ENCODE measurements at places on chromosomes 6 and 20.
A peak's percentile ranks its signal among the peaks of the same experiment; 100 is the strongest.

- no peak for DNase-seq
Measured at GRCh38 chr20:37394543-37395409, 48.8 kb downstream of the SRC start.

GRCh38 chr6:141152951-141153350 is 979.8 kb upstream of the GJE1 start:
- DNase-seq = no peak

- no peak for DNase-seq
Measured at GRCh38 chr20:25281541-25281991, 33.7 kb downstream of the PYGB start.

DNA sequence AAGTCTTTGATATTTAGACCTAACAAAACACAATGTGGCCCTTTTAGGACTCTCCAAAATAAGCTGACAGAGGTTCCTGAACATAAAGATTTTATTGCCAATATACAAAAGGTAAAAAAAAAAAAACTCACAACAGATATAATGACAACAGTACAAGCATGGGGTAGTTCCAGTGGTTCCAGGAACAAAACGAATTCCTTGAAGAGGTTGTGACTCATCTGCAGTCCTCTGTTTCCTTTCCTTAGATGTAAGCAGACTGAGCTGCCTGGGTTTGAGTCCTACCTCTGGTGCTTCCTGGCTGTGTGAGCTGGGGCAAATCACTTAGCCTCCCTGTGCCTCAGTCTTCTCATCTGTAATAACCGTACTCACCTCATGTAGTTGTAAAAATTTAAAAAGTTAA is 13.3 kb upstream of the CTAGE9 start:
- no peak for DNase-seq

GRCh38 chr20:35953387-35954199 is 709 bp downstream of the SCAND1 start:
- no peak for DNase-seq

DNA sequence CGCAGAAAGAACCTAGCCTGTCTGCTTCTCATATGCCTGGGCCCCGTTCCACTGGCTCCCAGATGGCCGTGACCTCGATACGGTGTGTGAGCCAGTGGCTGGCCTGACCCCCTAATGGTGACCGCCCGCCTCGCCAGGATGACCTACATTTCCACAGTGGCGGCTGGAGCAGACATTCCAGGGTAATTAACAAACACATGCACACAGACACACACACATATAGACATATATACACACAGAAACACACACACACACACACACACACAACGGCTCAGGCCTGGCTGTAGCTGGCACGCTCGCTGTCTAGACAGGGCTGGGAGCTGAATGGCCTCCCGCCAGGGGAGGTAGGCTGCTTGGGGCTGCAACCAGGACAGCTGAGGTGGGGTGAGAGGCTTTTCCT is 227.1 kb downstream of the ANKRD60 start:
- peak; percentile 40 for DNase-seq

DNA sequence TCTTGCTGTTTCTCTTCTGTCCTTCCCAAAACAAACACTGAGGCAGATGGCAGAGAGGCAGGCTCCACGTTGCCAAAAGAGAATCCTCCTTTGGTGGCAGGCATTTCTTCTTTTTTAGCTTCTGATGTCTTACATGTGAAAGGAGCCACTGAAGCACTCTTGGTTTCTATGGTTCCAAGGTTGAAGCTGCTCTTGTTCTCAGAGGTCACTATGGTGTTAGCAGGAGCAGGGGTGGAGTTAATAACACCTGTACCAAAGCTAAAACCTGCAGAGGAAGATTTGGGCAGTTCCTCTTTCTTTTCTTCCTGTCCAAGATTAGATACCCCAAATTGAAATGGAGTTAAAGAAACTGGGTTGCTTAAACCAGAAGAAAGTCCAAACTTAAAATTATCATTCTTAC is 28.8 kb downstream of the FAM8A1 start:
- DNase-seq = no peak

- DNase-seq = no peak
Measured at GRCh38 chr20:50290808-50291207, 100.2 kb downstream of the CEBPB start.

DNA sequence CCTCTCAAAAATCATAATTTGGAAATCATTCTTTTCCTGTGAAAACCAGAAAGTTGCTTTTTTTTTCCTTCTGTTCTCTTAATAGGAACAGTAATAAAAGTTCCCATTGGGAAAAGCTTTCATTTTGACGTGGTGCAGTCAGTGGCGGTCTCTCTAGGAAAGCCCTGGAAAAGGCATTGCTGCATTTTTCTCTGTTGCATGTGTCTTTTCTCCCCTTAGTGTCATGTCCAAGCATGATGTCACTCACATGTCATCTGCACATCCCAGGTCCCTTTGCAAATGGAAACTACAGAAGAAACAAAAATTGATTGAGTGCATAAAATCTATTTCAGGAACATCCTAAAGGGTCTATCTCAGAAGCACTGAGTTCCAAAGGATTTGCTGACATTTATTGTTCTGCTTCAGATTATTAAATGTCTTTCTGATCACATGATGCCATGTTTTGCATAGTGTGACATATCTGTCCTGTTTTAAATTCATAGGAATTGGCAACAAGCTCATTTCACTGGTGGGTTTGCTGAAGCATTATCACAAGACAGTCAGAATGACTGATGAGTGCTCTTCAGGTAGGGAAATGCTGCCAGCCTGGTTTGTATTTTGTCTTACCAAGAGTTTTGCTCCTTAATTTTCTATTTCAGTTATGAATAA is 208.7 kb downstream of the SOX4 start:
- DNase-seq = no peak

DNA sequence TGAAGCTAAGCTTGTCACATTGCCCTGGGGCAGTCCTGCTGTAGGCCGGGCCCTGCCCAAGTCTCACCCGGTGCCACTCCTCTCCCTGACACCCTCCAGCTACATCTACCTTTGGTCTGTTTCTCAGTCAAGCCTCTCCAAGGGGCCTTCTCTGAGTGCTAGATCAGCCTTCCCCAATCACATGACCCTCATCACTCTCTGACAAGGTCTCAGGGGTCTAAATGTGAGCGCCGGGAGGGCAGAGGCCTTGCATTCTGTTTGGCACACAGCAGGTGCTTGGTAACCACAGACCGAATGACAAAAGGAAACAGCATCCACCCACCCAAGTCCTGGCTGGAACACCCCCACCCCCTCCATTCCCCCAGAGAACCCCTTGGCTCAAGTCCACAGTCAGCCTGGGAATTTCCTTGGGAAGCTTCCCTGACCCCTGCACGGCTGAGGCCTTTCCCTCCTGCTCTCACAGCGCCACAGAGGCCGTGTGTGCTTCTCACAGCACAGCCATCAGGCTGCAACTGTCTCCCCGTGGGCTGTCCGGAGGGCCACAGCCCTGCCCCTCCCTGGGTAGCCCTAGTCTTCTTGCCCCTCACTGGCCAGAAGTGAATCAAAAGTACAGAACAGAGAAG is 32.9 kb downstream of the PKIG start:
- no peak for DNase-seq

GRCh38 chr6:2508071-2508470 is 242.7 kb downstream of the MYLK4 start:
- no peak for DNase-seq

DNA sequence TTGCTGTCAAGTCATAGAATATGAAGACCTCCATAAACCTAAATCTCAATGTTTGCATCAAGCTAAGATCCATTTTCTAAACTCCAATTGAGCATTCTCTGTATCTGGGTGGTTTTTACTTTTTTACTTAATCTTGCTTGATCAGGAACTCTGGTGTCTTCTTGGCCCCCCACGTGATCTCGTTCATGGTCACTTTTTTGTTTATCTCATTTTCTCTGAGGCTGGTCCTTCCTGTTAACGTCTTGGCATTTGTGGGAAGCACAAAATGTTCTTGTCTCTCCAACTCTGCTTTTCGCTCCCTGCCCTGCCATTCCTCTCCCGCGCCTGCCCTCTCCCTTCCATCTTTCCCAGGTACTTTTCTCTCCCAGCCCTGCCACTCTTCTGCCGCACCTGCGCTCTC is 14.0 kb upstream of the MAPRE1 start:
- DNase-seq = no peak

GRCh38 chr6:163701762-163702161 is 287.2 kb downstream of the QKI start:
- DNase-seq = no peak

GRCh38 chr20:37369846-37370245 is 23.9 kb downstream of the SRC start:
- DNase-seq = no peak

DNA sequence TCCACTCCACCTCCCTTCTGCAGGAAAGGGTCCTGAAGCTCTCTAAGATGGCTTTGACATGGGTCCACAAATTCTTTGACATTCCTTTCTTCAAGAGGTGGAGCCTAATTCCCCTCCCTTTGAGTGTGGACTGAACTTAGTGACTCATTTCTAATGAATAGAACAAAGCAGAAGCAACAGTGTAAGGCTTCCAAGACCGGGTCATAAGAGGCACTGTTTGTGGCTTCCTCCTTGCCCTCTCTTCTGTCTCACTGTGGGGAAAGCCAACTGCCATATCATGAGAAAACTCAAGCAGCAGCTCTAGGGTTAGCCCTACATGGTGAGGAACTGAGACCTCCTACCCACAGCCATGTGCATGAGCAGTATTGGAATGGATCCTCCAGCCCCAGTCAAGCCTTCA is 5.9 kb upstream of the CDK5RAP1 start:
- no peak for DNase-seq

- no peak for DNase-seq
Measured at GRCh38 chr6:127115084-127115655, 3.3 kb upstream of the RSPO3 start.

- no peak for DNase-seq
Measured at GRCh38 chr20:47872341-47872740, 87.1 kb upstream of the SULF2 start.

DNA sequence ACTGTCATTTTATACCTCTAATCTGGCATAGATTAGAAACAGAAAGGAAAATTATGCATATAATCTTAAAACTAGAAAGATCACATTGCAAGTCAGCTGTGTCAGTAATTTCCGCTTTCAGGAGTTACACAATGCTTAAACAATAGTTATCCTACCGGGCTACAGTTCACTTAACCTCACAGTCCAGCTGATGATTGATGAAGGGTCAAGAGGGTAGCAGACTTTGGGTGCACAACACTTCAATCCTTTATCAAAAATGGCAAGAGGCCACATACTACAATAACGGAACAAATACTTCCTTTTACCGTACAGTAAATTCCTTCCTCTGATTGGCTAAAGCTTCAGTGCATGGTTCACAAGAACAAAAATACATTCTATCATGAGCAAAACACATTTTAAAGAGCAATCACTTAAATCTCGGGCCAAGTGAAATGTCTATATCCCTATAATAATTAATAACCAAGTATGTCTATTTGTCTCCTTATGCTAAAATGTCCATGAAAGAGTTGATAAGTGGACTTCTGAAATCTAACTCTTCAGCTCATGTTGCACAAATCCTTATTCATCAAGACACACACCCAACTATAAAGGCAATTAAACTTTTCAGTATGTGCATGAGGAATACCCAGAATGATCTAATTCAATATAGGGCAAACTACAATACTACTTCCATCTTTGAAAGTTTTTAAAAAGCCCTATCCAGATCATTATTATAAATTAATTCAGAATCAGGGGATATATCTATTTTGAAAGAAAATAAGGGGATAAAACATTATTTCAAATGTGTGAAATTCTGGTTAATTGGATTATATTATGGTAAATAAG is 76.8 kb downstream of the HIVEP2 start:
- no peak for DNase-seq

DNA sequence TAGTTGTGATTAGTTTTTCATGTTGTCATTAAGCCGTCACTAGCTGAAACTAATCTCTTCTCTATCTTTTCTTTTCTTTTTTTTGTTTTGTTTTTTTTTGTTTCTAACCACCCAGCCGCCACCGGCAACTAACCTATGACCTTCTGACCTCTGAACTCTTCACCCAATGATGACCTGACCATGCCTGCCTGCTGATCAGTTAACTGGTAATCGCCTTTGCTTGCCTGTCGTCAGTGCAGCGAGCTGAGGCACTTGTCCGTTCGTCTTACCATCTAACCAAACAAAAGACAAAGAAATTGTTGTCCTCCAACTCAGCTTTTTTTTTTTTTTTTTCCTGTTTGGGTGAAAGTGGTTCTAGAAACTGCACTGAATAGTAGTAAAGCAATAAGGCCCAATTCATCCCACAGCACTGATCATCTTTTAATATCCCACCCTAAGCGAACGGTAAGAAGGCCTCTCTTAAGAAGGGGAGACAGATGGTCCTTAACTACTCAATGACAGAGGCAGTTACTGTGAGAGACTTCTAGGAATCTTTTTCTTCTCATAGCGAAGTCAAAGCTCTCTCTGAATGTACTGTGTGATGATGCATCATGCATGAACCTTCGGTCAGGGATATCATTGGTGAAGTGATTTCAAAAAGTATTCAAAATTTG is 156.2 kb downstream of the QKI start:
- no peak for DNase-seq

DNA sequence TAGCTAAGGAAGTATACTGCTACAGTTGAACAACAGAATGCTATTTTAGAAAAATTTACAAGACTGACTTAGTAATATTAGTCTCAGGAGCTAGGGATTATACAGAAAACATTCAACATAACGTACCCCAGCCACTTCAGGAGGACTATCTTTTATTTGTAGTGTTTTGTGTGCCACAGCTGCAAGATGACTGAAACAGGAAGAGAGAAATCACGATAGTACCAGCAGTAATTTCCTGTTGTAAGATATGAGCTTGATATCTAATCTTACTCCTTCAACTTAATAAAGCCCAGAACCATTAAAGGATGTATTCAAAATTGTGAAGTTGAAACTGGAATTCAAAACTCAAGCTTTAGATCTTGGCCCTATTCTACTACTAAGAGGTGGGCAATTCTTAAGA is 42.1 kb downstream of the SLC35A1 start:
- no peak for DNase-seq

GRCh38 chr6:25753079-25753478 is 1.5 kb upstream of the SLC17A4 start:
- DNase-seq = no peak

DNA sequence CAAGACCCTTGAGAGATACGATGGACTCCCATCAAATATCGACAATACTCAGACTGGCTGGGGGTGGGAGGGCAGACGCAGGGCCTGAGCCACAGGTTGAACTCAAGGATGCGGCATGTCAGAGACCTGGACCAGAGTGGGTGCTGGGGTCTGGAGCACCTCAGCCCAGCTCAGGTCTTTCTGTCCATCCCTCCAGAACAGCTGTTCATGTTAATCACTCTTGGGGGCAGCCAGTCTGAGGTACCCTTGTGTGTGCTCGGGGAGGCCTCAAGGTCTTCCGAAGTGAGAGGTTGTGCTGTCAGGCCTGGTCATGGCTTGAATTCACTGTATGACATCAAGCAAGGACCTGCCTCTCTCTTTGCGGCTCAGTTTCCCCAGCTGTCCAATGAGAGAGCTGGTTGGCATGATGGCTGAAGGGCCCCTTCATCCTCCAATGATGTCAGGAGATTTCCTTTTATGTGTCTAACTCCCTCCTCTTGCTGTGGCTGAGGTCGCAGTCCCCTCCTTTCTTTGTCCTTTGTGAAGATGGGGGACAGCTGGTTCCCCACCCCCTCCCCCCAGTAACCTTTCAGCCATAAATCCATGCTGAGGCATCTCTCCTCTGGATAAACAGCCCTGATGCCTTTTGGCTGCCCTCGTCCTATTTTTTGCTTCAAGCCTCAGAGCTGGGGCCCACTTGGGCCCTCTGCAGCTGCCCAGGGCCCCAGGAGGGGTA is 15.3 kb downstream of the MYH7B start:
- DNase-seq = no peak

- no peak for DNase-seq
Measured at GRCh38 chr20:46539113-46539512, 11.3 kb downstream of the OCSTAMP start.

Measured in right kidney (tissue), 9 donors.